SJSA1 (cell line): ENCODE measurements at places on chromosomes 4 and X. TPM values are rescaled to one million over a fixed set of nuclear protein-coding genes. Genes with fewer than 3 reads are reported as not detected.

- DNase-seq: peak; percentile 99
These were observed 393 bp downstream of the GTPBP6 start for GRCh38 chrX:318068-318738.

- DNase-seq: no peak
These were observed 354.8 kb downstream of the MID1IP1 start for GRCh38 chrX:39156051-39156450.

Gene SERPINA7
- not detected in 2 replicates for total RNA-seq

DNA sequence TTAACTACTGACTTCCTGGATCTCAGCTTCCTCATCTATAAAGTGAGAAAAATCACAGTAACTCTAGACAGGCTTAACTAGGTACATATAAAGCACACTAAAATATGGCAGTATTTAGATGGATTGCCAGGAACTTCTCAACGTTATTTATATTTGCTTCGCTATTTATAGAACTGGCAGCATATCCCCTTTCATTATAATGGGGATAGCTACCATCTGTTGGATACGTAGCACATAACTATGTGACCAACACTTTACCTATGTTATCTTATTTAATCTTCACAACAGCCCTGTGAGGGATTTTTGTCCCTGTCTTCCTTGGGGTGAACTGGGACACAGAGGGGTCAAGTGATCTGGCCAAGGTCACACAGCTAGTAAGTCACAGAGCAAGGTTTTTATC is 64.6 kb downstream of the ENPEP start:
- no peak for DNase-seq

- DNase-seq: no peak
These were observed 56.0 kb downstream of the NCAPG start for GRCh38 chr4:17866810-17867209.

DNA sequence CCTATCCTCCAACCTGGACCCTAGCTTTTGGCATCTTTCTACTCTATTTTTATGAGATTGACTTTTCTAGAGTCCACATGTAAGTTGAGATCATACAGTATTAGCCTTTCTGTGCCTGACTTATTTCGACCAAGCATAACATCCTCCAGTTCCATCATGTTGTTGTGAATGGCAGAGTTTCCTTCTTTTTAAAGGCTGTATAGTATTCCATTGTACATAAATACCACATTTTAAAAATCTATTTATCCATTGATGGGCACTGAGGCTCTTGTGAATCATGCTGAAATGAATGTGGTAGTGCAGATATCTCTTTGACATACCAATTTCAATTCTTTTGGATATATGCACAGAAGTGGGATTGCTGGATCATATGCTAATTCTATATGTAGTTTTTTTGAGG is 40.3 kb upstream of the STIM2 start:
- DNase-seq: no peak
